ENCODE measurements at places on chromosomes 4 and X.

GRCh38 chrX:64206556-64207162 lies 1.2 kb upstream of the AMER1 start:
- DNase-seq: no peak

GRCh38 chr4:182805321-182805720 lies 111.9 kb downstream of the DCTD start:
- no peak for DNase-seq

GRCh38 chrX:7926914-7927258 lies 327 bp downstream of the PNPLA4 start:
- DNase-seq: peak; percentile 2

- no peak for DNase-seq
Observed at GRCh38 chr4:16622826-16623225, 275.6 kb downstream of the LDB2 start.

GRCh38 chr4:162582180-162582579 lies 418.4 kb upstream of the FSTL5 start:
- no peak for DNase-seq

DNA sequence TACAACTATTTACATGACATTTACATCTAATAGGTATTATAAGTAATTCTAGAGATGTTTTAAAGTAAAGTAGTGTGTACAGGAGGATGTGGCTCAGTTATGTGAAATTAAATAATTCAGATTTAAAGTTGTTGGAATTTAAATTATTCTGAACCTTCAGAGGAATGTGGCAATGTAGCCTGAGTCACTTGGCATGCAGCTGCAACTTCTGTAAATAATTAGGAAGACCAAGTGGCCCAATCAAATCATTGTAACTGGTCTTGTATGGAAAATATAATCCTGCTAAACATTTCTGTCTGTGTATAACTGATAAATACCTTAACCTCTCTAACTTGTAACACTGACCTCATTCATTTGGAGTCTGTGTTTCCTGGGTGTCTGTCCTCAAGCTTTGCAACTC lies 828.9 kb downstream of the GLUD2 start:
- DNase-seq: no peak

- DNase-seq: no peak
Observed at GRCh38 chrX:146581981-146582712, 227.4 kb upstream of the CXorf51B start.

- DNase-seq: no peak
Observed at GRCh38 chr4:1403591-1404572, 2.4 kb downstream of the NKX1-1 start.

GRCh38 chr4:164337219-164337944 lies 416.5 kb upstream of the SMIM31 start:
- no peak for DNase-seq

DNA sequence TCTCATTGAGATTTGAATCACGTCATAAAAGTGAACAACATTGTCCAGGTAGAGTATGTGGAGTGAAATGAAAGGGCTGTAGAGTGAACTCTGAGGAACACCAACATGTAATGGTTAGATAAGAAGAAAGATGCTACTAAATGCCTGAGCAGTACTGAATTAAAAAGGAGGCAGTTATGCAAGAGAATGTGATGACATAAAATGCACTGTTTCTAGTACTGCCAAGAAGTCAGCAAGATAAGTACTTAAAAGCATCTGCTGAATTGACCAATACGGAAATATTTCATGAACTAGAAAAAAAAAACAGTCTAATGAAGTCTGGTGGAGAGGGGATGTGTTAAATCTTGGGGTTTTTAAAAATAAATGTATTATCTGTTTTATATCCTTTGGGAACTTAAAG lies 583.8 kb upstream of the GALNT7 start:
- DNase-seq: no peak

GRCh38 chr4:80948995-80949394 lies 81.5 kb upstream of the BMP3 start:
- no peak for DNase-seq

DNA sequence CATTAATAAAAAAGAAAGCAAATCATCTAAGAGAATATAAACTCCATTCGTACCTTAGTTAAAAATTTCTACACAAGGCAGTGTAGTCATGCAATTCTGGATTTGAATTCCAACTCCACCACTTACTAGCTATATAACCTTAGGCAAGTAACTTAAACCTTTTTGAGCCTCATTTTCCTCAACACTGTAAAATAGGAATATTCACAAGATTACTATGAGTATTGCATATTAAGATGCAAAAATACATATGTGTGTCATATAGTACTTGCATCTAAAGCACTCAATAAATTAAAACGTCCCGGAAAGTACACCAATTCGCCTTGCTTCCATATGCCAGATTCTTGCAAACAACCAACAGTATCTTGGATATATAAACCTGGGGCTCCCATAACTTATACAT lies 42.0 kb downstream of the HNRNPD start:
- DNase-seq: no peak

- DNase-seq: no peak
Observed at GRCh38 chr4:121574618-121575017, 122.2 kb downstream of the ANXA5 start.

DNA sequence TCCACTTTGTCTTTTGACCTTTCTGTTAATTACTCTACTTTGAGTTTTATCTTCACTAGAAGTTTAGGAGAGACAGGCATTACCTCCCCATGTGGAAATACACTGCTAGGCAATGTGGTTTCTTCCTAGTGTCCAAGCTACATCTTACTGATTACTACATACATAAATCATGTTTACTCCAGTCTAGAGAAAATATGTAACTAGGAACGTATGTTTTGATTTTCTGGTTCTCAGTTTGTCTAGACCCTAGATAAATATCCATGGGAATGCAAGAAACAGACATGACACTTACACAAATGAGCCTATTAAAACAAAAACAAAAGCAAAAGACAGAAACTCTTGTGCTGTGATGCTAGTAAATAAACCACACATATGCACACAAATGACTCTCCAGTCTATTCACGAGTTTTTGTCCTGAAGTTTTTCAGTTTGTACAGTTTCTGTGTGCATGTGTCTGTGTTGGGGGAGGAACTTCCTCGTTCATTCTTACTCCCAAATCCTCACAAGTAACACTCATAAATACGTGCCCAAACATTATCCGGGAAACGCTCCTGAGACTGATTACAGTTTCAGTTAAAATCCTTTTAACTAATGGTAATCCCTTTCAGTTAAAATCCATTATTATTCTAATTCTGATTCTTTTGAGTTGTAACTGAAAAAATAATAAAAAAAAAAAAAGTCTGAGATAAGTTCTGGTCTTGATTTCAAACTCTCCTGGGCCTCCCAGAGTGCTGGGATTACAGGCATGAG lies 283.5 kb upstream of the FTHL17 start:
- no peak for DNase-seq

DNA sequence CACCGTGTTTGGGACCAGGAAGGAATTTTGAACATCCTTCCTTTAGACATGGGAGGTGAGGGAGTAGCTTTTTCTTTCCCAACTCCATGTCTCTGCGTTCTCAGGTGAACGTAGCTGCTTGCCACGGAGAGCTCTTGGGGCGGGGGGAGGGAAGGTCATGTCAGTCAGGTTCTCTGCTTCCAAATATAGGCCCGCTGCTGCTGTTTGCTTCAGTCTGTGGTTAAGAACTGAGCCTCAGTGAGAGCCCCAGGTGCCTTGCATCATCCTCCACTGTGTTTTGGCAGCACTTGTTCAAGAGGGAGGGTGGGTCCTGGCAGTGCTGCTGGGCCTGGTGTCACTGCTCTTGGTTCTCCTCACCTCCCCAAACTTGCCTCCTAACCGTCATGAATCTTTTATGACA lies 46.5 kb downstream of the HADH start:
- DNase-seq: no peak

- DNase-seq: no peak
Observed at GRCh38 chr4:145734031-145734430, 54.1 kb downstream of the C4orf51 start.

DNA sequence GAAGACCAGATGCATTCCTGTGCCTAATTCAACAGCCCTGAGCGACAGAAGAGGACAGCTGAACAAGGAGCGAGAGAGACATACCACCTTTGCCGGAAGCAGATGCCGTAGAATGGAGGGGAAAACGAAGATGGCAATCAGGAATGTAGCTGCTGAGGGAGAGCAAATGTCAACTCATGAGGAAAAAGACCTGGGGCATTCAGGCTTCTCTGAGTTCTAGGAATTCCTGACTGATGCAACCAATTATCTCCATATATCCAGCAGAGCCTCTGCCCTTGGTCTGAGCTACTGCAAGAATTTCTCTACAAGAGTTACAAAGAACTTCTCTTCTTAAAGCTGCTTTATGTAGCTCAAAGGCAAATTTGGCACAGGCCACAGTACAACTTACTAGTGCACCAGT lies 40.5 kb upstream of the INPP4B start:
- no peak for DNase-seq

GRCh38 chrX:41616935-41617334 lies 71.8 kb upstream of the GPR34 start:
- no peak for DNase-seq

GRCh38 chr4:12488672-12489071 lies 995.5 kb downstream of the RAB28 start:
- DNase-seq: no peak

DNA sequence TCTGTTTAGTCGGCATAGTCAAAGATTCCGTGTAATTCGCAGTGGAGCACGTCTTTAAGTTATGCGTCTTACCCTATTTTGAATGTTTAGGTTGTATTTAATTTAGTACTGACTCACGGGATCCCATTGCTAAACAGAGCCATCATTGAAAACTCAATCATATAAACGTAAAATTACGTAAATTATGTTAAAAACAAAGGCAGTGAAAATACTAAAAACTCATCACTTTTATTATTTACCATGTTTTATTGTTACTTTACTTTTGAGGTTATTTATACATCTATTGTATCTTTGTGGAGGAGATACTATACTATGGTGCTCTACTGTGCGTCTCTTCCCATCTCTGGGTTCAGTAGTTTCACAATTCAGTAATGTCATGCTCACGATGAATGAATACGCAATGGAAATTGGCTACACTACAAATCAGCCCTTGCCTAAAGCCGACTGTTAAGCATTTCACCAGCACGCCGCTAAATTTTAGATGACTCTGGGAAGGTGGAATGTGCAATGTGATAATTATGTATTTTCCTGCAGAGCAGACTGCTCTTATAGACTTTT lies 944 bp downstream of the FUNDC2 start:
- peak; percentile 5 for DNase-seq

DNA sequence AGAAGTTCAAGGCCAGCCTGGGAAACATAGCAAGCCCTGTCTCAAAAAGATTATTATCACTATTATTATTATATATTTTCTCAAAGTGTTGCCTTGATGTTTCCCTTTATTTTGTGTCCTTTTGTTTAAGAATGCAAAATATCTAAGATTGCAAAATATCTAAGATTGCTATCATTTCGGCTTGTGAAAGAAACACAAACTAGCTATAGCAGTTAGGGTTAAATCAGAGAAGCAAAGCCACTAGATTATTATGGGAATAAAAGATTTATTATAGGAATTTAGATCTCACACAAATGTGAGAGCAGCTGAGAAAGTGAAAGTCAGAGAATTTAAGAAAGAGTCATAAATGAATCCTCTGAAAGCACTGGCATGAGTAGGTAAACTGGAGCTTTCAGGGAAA lies 18.0 kb upstream of the TMEM184C start:
- no peak for DNase-seq

DNA sequence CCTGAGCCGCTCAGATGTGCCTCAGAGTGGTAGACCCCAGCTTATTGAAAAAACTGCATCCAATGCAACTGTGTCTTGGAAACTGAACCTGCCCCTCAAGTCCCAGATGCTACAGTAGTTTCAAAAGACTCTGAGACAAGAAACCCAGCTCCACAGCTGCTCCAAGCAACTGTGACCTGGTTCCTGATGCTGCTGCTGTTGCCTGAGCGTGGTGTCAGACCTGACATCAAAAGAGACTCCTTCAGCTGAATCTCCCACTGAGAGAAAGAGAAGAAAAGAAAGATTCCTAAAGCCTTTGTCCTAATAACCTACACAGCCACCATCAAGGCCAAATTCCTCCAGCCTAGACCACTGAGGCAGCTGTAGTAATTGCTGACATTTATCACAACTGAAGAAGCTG lies 630.1 kb downstream of the STIM2 start:
- DNase-seq: no peak

GRCh38 chrX:103107836-103108235 lies 14.9 kb upstream of the NXF3 start:
- no peak for DNase-seq

DNA sequence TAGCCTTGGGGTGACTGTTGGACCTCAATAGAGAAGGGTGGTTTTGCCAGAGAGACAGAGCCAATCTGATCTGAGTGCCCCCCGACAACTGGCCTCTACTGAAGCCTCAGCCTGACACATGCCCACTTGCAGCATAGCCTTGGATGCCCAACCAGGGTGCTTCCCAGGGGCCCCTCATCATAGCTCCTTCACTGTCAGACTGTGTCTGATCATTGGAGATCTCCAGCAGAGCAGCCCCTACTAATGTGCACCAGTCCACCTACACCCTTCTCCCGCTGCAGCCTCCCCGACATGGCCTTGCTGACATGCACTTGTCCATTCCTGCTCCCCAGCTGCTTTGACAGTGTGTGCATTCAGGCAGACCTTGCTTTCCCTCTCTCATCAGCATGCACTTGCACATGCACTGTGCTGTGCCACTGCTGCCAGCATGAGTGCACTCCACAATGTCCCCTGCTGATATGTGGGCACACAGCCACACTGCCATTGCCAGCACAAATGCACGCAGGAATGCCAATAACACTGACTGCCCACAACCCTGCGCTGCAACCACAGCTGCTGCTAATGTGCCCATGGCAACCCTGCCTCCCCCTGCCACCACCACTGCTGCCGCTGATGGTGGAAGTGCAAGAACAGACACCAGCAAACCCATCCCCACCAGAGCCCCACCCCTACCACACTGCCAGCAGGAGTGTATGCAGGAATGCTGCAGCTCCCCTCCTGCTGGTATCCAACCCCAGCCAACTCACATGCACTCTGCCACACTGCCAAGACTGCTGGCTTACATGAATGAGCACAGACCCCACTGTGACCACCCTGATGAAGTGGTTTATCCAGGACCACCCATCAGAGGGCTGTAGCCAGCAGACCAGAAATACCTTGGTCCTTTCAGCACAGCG lies 68.1 kb upstream of the ZMAT1 start:
- DNase-seq: no peak

DNA sequence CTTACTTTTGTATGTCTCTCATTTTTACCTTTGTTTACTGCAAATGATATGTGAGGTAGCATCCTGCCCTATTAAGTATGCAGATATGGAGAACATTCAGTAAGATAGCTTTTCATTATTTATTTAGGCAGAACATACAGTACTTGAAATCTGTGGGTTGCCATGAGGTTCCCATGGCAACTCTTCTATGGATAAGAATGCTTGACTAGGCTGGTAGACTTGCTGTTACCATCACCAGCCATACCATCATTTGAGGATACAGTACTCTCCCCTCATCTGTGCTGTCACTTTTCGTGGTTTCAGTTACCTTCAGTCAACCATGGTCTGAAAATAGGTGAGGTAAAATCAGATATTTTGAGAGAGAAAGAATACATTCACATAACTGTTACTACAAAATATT lies 56.7 kb downstream of the NAF1 start:
- DNase-seq: no peak

- DNase-seq: no peak
Observed at GRCh38 chr4:130703211-130703935, 1607.4 kb downstream of the C4orf33 start.

GRCh38 chr4:3314706-3315260 lies 22.0 kb downstream of the RGS12 start:
- no peak for DNase-seq

GRCh38 chr4:111405989-111406388 lies 739.3 kb upstream of the FAM241A start:
- no peak for DNase-seq
